ENCODE measurements at places on chromosomes 12 and 14.

DNA sequence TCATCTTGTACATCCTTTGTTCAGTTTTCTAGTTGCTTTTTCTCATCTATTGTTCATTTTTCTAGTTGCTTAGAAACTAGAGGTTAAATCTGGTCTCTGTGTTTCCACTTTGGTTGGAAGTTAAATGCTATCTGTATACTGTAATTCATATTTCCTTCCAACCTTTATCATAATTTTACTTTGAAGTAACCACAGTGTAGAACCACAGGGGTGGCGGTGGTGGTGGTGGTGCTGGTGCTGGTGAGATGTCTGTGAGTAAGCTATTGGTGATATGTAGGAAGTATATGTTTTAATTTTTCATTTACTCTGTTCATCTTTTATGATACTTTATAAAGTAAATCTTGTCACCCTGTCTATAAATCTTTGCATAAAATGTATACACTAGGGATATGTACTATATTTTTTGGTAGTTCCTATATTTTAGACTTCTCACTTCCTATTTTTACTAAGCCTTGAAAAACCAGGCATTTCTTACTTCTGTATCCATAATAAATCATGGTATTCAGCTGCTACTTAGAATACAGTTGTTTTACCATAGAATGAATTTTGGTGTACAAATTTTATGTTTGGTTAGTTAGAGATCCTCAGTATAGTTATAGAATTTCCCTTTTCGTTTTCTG lies 31.9 kb downstream of the CCDC91 start:
- ATAC-seq: peak; percentile 65
- no peaks in the 10 kb centered on the region for H3K27me3 ChIP-seq
- peaks cover 40% of the 10 kb centered on the region for H3K4me1 ChIP-seq
- peak overlapping the region; percentile 93 for H3K27ac ChIP-seq

GRCh38 chr12:13790317-13790716 lies 191.1 kb downstream of the GRIN2B start:
- no peak overlapping the region for H3K4me3 ChIP-seq
- H3K36me3 ChIP-seq: no peaks in the 10 kb centered on the region
- no peaks in the 10 kb centered on the region for H3K4me1 ChIP-seq
- ATAC-seq: no peak
- H3K27me3 ChIP-seq: peaks cover 19% of the 10 kb centered on the region

DNA sequence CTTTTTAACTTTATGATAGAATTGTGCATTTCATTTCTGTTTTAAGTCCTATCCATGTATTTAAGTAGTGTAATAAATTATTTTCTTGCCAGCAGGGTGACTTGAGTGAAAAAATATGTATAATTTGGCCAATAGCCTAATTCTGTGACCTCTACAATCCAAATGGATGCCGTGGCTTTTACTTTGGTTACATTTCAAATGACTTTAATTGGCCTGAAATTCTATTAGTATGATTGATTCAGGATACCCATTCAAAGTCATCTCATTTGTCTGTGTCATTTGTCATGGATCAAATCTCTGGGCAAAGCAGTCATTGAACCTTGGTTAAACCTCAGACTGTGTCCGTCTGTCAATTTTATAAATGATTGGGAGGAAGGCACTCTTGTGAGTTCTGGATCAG lies 29.6 kb downstream of the CRADD start:
- H3K4me1 ChIP-seq: peaks cover 9% of the 10 kb centered on the region
- no peak overlapping the region for H3K4me3 ChIP-seq
- H3K27ac ChIP-seq: no peak overlapping the region
- no peaks in the 10 kb centered on the region for H3K27me3 ChIP-seq

DNA sequence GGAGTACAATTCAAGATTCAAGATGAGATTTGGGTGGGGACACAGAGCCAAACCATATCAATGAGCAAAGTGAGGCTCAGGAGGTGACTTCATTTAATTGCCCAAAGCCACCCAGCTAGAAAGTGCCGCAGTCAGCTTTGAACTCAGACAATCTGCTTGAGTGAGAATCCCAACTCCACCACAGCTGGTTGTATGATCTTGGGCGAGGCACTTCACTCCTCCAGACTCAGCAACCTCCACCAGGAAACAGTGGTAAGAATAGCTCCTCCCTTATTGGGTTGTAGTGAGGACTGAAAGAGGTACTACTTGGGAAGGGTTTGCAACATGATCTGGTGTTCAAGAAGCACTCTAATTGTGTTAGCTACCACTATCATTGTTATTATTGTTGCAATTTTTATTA lies 129.2 kb upstream of the RFLNA start:
- H3K4me1 ChIP-seq: no peaks in the 10 kb centered on the region
- H3K36me3 ChIP-seq: no peaks in the 10 kb centered on the region
- H3K4me3 ChIP-seq: no peak overlapping the region

DNA sequence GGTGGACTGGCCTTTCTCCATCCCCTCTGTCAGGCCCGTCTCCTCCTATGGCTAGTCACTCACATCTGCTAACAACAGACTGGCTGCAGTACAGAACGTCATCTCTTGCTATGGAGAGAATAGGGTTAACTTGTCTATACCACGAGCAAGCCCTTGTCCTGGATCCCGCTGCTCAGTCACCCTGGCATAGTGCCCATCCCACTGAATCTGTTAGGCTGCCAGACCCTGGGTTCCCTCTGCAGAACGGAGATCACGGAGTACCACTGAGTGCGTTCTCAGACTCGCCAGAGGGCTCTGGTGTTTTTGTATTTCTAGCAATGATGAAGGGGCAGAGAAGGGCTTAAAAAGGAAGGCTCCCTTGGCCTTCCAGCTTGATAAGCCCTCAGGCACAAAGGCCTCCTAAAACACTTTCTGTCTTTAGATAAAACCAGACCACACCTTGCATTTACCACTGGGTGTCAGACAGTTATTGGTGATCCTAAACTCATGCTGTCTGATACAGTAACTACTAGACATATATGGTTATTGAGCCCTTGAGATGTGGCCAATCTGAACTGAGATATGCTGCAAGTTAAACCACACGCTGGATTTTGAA lies 6.3 kb upstream of the NRIP2 start:
- no peak overlapping the region for H3K4me3 ChIP-seq
- ATAC-seq: no peak
- no peaks in the 10 kb centered on the region for H3K4me1 ChIP-seq

- H3K36me3 ChIP-seq: no peaks in the 10 kb centered on the region
- H3K4me3 ChIP-seq: no peak overlapping the region
- H3K27me3 ChIP-seq: no peaks in the 10 kb centered on the region
- H3K27ac ChIP-seq: peak overlapping the region; percentile 30
- H3K4me1 ChIP-seq: peaks cover 9% of the 10 kb centered on the region
Observed at GRCh38 chr14:75254901-75255584, 23.6 kb upstream of the FOS start.

Data from activated T-helper 17 cell treated with anti-CD3 and anti-CD28 coated beads, Interleukin-2, amount 50 U/mL, for 72 hours (primary cell).